Activated CD4-positive, alpha-beta T cell treated with anti-CD3 and anti-CD28 coated beads, Interleukin-10, Interleukin-2, amounts not matched to agents 100 ng/mL and 50 ng/mL, durations not matched to agents 16 hours and 8 hours (primary cell): ENCODE measurements at places on chromosomes 6 and 20.

GRCh38 chr6:6912817-6913744 lies 194.7 kb upstream of the RREB1 start:
- no peak for DNase-seq

DNA sequence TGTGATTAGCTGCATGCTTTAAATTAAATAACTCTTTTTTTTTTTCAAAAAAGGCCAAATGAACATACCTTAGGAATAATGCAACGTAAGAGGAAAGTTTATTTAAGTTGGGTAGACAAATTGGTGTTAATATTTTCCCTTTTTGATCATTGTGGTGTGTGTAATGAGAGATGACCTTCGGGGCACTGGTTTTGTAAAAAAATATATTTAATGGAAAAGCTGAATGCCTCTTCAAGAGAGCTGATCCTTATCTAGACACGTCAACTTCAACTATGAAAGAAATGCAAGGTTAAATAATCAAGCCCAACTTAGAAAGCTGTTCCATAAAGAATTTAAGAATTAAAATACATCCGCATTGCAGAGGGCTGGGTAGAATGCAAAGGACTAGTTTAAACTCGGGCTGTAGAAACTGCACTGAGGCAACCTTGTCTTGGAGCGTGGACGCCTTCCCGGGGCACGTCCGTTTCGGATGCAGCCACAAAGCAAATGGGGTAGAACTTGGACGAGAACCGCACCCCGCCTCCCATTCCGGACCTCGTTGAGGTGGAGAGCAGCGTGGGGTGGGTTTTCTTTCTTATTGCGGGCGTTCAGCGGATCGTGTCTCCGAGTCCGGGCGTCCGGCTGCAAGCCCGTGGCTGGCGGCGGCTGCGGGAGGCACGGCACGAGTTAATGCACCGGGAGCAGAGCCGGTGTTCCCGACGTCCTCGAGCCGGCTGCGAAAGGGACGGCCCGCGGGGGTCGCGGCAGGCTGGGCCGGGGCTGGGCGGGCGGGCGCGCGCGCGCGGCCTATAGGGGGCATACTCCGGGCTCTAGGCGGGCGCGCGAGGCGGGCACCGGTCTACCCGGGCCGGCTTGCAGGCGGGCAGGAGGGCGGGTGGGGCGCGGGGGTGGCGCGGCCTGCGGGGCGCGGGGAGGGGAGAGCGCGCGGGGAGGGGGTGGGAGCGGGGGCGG lies 1.9 kb downstream of the JARID2 start:
- DNase-seq: peak; percentile 70

GRCh38 chr6:69622924-69623323 lies 173.9 kb downstream of the LMBRD1 start:
- DNase-seq: no peak

GRCh38 chr6:105797983-105798453 lies 288.1 kb upstream of the PRDM1 start:
- DNase-seq: no peak

DNA sequence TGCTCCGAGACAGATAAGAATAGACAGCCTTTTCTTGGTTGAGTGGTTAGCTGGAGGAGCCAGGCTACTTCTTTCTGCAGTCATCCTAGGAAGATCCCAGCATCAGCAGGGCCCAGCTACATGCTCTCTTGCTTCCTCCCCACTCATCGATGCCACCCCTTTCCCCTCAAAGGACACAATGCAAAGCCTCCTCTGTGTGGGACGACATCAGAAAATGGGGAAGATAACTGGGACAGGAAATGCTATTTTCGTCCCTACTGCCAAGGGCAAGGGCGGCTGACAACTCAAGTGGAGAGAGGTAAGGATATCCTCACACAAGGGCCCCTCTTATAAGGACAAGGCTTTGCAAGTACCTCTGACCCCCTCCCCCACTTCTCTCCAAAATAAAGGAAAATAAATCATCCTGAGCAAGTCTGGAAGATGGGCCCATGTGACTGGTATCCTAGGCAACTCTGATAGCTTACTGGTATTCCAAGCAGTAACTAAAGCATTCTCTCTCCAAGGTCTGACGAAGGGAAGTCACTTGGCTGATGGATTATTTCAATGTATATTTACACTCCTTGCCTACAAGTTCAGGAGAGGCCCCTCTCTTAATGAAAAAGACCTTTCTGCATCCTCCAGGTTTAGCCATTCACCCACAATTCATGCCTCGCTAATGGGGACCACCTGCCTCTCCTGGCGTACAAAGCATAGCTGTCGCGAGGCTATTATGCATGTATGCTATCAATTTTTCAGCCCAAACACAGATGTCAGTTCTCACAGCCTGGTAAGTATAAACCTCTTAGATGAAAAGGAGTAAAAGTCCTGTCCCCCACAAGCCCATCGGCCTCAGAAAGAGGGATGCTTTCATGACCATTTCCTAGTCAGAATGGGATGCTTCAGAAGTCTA lies 11.3 kb downstream of the ELMO2 start:
- no peak for DNase-seq

- no peak for DNase-seq
Observed at GRCh38 chr6:44275271-44275748, 5.1 kb downstream of the TMEM151B start.

DNA sequence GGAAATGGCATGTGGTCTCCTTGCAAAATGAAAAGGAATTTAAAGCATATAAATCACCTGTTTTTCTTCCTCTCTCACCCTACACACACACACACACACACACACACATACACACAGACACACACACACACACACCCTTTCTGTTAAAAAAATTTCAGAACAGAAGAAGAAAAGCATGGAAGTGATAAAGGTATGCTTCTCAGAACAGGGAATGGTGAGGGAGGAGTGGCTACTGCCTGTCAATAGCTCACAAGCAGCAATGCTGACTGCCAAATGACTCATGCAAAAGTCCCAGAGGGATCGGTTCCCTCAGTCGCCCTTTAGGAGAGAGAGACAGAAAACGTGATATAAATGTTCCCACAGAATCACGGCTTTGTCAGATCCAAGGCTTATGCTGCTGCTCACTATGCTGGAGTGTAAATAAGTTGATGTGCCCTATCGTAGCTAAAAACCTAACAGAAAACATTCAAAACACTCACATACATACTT lies 102.6 kb downstream of the IBTK start:
- DNase-seq: no peak

- DNase-seq: peak; percentile 10
Observed at GRCh38 chr6:150741633-150742200, 123.8 kb upstream of the MTHFD1L start.
